ENCODE measurements at places on chromosomes 6 and 20.

DNA sequence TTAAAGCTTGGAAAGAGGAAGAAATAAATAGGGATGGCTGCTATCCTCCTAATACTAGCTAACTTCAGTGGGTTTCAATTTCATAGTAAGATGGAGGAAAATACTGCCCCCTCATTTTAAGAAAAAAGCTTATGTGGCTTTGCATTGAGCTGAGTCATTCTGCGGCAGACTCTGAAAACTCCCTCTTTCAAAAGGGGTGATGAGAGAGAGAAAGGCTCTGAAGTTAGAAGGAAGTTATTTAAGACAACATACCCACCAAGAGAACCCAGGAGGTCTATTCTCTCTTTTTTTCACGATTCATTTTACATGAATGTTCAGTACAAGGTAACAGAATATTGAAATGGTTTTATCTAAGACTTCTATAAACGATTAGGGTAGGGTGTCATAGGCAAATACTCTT is 4.5 kb downstream of the PRDM13 start:
- no peak for DNase-seq

DNA sequence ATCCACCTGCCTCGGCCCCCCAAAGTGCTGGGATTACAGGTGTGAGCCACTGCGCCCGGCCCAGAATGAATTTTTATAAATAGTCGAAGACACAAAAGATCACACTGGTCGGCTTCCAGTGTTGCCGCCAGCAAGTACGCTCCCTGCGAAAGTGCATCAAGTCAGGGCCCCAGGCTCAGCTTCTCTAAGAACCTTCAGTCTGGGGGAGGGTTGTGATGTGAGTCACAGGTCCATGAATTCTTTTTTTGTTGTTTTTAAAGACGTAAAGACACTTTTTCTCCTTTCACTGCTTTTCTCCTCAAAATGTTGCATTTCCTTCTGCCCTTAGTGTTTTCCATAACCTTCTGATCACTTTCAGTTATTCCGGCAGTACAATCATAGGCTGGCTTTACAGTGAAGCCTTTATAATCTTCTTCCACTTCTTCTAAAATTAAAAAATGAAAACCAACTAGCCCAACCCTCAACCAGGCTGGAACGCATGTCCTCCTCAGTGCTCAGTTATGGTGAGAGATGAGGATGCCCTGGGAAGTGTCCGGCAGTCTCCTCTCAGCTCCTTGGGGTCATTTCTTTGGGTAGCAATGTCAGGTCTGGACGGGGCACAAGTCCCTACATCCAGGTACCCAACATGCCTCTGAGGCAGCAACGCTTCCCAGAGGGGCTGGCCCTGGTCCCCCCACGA is 66.6 kb downstream of the CSE1L start:
- DNase-seq = no peak

- DNase-seq = no peak
Measured at GRCh38 chr6:127115746-127116145, 2.7 kb upstream of the RSPO3 start.

DNA sequence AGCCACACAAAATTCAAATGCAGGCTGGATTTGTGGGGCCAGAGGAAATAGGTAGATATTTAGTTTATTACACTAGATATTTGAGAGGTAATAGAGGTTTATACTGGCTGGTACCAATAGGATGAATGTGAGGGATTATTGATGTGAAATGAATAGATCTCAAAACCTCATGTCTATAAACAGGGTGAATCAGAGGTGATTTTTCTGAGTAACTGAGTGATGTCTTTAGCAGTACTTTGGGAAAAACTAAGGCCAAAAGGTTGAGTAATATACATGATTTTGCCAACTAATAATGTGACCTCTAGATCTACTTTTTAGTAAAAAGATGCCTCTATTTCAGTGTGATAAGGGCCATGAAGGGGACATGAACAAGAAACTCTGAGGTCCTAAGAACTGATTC is 86.8 kb downstream of the HAO1 start:
- no peak for DNase-seq

- DNase-seq = no peak
Measured at GRCh38 chr6:44107017-44107416, 20.2 kb downstream of the MRPL14 start.
